ENCODE measurements at places on chromosomes 3 and 15.
A peak's percentile ranks its signal among the peaks of the same experiment; 100 is the strongest.

DNA sequence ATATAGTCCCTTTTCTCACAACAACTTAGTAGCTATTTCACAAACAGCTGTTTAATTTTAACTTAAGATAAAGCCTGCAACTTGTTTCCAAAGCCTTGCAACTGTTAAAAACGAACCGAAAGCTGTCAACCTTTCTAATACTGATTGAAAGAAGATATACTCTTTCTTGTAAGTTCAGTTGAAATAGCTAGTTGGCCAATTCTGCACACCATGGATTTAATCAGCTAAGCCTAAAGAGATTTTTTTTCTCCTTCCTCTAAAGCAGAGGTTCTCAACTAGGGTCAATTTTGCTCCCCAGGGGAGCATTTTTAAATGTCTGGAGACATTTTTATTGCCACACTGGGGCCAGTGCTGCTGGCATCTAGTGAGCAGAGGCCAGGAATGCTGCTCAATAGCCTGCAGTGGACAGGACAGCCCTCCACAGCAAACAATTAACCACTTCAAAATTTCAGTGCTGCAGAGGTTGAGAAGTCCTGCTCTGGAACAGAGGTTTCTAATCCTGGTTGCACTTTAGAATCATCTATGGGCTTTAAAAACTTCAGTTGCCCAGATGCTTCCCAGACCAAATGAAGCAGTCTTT, 26.2 kb downstream of the MINDY4B start:
- DNase-seq, result no peak

GRCh38 chr3:66200147-66200546, 20.7 kb upstream of the SLC25A26 start:
- no peak for DNase-seq

GRCh38 chr3:87398168-87398801, 121.9 kb upstream of the POU1F1 start:
- no peak for DNase-seq

DNA sequence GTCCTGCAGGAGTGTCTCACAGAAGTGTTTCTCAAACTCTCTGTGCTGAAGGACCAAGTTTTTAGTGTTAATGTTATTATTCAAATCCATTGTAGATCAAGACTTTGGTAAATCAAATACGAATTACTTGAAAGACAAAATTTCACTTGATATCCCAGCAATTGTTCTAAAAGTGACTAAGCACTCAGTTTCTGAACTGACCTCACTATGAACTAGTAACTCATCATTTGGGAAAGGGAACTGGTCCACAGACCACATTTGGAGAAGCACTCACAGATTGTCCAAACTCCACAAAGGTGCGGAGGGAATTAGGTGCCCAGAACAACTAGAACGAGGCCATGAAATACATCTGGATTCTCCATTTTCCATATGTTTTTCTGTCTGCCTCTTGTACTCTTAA, 25.6 kb downstream of the FAM43A start:
- DNase-seq, result peak; percentile 56

- DNase-seq, result no peak
Measured at GRCh38 chr15:31271711-31272557, 54.7 kb upstream of the KLF13 start.

GRCh38 chr3:78141269-78141668, 1101.4 kb downstream of the ROBO2 start:
- DNase-seq, result no peak

DNA sequence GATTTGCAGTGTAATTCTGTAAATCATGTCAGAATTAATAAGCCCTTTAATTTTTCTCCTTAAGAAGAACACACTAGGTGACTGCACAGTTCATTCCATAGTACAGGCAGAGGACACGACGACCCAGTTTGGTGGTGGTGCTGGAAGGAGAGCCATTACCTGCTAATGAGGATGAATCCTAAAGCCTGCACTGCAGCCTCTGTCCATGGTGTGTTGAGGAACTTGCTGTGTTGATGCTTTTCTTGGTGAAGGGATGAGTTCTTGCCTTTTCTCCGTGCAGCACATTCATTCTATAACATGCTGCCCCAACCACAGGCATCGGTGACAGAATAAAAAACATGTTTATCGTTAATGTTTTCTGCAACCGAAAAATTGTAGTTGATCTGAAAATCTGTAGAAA, 89.6 kb upstream of the VEPH1 start:
- DNase-seq, result no peak

DNA sequence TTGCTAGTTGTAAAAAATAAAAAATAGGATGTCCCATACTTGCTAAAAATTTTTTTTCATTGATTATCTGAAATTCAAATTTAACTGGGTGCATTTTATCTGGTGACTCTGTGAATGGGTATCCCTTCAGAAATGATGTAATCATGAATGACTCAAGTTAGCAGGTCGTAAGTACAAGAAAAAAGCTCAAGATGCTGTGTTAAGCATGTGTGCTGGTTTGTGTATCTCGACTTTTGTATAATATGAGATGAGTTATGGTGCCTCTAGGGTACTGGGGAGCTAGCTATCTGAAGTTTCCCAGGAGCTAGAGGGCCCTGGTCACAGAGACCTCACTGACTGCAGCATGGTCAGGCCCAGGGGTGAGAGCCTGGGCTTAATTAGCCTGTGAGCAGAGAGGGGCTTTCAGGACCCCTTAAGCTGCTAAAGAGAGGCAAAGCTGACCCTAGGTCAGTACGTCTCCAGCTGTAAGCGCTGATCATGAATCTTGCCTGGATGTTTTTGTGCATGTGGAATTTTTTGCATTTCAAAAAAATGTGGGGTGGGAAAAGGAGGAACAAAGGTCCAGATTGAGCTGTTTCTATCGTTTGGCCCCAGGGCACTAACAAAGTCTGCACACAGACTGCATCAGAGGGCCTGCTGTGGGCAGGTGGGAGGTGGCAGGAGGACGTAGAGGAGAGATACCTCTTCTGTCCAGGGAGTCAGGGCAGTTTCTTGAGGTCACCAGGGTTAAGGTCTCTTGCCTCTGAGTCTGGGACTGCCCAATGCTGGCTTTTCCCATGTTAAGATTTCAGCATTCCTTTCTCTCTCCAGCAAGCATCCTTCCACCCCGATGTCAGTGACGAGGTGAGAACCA, 233.2 kb upstream of the TPM1 start:
- DNase-seq, result no peak

GRCh38 chr15:91196768-91197167, 96.7 kb downstream of the SV2B start:
- DNase-seq, result no peak

- peak; percentile 5 for DNase-seq
Measured at GRCh38 chr3:54830658-54831057, 97.2 kb downstream of the LRTM1 start.

GRCh38 chr3:195007766-195008165, 263.2 kb downstream of the XXYLT1 start:
- no peak for DNase-seq

DNA sequence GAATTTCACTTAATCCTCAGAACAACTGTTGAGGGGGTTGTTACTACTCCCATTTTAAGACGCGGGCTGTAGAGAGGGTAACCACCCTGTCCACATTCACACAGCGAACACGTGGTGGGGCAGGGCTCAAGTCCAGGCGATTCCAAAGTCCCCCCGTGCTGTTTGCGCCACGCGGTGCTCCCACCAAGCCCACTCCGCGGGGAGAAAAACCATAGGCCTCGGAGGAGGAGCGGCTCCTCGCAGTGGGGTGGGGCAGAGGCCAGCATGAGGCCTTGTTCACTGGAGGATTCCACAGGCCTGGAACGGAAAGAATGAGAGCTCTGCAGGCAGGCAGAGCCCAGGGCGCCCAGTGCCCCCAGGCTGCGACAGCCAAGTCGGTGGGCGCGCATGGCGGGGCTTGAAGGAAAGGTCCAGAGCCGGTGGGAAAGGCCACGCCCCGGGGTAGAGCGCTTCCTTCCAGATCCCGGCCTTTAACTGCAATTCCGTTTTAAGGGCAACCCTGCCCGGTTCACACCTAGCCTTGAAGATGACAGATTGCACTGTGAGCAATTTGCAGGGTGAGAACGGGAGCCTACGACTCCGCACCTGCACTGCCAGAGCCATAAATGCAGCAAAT, 161.8 kb upstream of the TBL1XR1 start:
- DNase-seq, result peak; percentile 65

DNA sequence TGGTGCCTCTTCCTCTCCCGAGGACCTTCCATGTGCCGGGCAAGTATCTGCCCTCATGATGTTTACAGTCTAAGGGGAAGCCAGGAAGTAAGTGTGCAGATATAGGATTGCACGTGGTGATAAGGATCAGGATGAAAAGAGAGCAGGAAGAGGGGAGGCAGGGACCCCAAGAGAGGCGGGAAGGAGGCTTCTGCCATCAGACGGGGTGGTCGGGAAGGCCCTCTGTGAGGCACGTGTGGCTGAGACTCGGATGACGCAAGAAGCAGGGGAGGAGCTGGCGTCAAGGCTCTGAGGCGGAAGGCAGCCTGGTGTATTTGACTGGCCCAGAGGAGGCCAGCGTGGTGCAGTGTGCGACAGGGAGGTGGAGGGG, 762 bp upstream of the IQSEC1 start:
- DNase-seq, result no peak

DNA sequence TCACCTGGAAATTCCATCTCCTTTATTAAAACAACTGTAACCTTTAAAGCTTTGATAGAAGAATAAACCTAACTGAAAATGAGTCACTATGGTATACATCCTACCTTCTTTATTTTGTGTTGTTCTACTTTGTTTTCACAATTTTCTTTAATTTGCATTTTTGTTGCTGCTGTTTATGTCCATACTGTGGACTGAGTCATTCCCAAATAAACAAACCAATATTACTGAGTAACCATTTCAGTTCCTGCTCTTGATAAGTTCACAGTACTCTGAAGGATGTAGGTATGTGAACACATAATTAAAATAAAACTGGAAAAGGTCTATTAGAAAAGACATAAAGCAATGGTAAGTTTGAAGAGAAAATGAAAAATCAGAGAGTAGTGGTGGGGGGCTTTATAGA, 528.5 kb upstream of the GOLIM4 start:
- DNase-seq, result no peak

DNA sequence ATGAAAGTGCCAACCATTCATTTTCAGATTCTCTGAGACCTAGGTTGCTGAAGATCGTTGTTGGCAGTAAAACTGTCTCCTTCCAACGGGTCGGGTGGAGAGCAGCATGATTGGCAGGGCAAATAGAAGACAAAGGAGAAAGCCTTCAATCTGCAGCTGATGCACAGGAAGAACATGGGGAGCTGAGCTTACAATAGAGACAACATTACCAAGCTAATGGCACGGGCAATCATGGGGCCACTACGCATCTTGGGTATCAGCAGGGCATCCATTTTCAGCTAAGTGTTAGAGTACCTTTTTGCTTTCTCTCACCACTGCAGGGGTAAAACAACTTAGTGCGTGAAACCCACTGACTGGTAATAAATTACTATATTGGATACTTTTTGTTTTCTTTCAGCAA, 114.8 kb downstream of the WDR72 start:
- DNase-seq, result no peak

- no peak for DNase-seq
Measured at GRCh38 chr15:80989081-80989517, 520 bp downstream of the MESD start.

- DNase-seq, result no peak
Measured at GRCh38 chr3:72515941-72516340, 332.3 kb downstream of the SHQ1 start.

DNA sequence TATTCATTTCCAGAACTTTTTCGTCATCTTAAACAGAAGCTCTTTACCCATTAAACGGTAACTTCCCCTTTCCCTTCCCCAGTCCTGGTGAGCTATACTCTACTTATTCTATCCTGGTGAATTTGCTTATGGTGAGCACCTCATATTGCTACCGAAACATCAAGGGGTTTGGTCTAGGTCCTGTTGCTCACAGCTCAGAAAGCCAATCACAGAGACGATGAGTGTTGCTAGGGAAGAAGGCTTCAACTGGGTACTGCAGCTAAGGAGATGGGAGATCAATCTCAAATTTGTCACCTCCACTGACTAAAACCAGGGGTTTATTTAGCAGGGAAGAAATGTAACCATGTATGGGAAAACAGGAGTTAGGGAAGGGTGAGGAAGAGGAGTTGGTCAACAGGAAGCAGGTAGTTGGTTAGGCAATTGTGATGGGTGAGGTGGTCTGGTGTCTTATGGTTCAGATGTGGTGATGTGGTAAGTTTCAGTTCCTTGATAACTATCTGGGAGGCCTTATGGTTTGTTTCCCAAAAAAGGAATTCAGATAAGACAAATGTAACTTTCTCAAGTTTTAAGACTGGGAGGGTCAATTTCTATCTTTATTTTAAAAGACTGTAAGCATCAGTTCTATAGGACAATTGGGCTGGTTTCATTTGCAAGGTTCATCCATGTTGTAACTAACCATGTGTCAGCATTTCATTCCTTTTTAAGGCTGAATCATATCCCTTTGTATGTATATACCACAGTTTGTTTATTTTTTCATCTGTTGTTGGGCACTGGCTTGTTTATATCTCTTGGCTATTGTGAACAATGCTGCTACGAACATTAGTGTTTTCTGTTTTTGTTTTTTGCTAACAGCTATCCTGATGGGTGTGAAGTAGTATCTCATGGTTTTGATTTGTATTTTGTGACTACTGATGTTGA, 24.3 kb downstream of the ARHGAP11B start:
- peak; percentile 68 for DNase-seq

DNA sequence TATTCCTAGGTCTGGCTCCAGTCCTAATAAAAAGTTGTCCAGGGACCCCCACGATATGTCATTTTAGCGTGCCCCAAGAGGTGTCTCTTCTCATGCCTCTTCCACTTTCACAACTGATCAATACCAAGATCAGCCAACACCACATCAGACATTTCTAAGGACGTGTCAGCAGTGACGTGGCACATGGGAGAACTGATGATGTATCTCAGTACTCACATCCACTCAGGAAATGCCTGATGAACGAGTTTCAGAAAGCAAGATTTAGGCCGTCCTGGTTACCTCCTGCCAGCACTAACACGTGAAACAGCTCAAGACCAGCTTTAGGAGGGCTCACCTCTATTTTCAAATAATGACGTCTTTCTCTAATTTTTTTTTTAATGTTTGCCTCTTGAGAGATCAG, 19.6 kb downstream of the VGLL4 start:
- peak; percentile 85 for DNase-seq

GRCh38 chr15:32967521-32967920, 227.0 kb downstream of the FMN1 start:
- DNase-seq, result no peak

DNA sequence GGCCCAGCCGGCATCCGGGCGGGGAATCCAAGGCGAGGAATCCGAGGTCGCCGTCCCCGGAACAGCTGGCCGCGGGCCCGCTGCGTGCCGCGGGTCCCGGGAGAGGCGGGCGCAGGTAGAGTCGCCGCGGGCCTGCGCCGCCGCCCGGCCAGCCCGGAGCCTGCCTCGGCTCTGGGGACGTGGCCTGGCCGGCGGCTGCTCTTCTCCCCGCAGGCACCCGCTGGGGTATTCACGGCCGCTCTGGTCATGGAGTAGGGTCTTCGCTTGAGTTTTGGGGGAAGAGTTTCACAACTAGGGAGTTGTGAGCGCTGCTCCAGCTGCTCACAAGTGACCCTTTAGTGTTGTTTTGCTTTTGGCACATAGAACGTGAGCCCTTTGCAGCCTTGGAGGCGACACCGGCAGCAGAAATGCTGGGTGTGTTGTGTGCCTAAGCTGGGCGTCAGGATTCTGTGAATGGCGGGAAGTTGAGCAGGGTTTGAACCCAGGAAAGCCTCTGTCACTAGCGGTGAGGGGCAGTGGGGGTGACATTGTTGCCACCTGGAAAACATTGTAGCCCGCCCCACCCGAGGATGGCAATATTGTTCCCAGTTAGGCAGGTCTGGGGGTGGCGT, 4.0 kb downstream of the TRIM71 start:
- no peak for DNase-seq

All from lung microvascular endothelial cell (primary cell).